NCI-H1048 (cell line): ENCODE measurements at places on chromosomes 11 and 22.

GRCh38 chr11:35614939-35615569 lies 3.2 kb upstream of the FJX1 start:
- DNase-seq, result no peak

DNA sequence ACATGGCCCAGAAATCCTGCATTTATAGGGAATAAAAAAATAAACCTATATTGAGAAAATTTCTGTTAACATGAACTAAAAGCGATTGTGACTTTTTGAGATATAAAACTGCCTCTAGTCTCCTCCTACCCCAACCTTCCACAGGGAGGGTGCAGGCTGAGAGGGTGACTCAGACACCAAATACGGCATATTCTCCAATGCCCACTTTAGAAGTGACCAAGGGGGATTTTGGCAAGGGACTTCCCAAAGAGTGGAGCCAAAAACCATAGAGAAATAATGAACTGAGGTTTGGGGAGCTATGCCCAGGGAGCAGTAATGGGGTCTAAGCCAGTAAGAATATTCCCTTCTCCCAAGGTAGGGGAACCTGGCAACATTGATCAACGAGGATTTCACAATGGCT lies 124.9 kb upstream of the ZC3H12C start:
- no peak for DNase-seq

DNA sequence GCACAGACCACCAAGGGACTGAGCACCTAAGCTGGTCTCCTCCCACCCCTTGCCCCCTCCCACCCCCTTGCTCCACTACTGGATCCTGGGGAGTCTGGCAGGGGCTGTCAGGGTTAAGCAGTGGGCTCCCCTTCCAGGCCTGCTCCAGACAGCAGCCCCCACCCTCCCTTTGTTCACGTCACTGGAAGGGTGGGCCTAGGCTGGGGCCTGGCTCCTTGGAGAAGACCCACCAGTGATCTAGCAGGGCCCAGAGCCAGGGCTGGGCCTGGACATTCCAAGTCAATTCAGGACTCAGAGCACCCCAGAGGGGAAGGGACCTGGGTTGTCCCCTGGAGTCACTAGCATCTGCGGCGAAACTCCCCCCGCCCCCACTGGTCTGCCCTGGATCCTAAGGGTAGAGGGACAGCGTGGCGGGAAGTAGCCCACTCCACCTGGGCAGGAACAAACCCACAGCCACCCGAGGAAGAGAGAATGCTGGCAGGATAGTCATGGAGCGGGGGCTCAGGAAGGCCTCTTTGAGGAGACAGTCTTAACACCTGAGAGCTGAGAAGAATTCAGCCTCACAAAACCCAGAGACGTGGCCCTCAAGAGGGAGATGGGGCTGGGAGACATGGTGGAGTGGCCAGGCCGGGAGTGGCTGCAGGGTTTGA lies 45.8 kb downstream of the IGLL1 start:
- DNase-seq, result no peak

DNA sequence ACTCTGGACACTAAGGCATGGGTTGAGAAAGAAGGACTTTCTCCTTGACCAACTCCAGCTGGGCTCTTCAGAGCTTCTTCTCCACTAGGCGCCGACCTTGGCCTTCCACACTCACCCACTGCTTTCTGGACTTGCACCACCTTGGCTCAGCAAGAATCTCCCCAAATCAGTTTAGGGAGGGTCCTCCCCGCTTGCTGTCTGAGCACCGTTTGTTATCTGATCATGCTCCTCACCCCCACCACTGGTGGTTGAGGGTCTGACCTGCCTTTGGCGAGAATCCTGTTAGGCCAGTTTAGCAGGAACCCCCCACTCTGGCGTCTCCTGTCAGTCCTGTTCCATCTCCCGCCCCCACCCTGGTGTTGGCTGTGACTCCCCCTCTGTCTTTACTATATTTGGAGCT lies 10.4 kb downstream of the APOL2 start:
- no peak for DNase-seq

DNA sequence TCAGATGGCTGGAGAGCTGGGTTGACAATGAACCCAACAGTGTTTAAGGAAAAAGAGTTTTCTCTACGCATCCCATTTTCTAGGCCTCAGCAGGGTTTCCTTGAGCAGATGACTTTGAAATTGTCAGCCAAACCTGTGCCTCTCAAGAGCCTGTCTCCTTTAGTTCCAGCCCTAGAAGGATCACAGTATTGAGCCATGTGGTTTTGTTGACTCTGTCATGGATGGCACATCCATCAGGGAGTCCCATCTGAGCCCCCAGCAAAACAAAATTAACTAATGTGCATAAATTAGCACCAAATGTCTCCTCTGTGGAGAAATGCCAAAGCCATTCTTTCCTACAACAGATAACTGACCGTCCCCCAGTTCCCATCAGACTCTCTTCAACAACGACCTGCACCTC lies 103.8 kb upstream of the BLID start:
- no peak for DNase-seq

DNA sequence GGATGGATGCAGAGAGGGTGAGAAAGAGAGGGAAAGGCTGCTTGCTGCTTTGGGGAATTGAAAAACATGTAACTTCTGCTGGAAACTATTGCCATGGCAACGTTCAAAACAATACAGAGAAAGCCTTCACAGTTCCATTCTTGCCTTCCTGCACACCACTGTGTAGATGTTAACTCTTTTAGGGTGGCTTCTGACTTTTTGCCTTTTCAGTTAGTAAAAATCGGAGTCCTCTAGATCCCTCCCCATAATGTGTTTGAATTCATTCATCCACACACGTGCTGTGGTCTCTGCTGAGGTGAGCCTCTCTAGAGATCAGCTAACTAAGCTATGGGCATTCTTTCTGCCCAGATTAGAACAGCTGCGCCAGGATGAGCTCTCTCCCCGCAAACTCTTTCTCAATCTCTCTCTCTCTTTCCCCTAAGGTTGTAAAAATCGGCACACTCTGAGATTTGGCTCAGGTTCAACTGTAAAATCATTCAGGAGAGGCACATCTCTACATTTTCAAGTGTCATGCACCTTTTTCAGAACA lies 1178.3 kb downstream of the LRRC4C start:
- DNase-seq, result no peak

GRCh38 chr11:72598906-72599305 lies 75.3 kb downstream of the PDE2A start:
- no peak for DNase-seq

DNA sequence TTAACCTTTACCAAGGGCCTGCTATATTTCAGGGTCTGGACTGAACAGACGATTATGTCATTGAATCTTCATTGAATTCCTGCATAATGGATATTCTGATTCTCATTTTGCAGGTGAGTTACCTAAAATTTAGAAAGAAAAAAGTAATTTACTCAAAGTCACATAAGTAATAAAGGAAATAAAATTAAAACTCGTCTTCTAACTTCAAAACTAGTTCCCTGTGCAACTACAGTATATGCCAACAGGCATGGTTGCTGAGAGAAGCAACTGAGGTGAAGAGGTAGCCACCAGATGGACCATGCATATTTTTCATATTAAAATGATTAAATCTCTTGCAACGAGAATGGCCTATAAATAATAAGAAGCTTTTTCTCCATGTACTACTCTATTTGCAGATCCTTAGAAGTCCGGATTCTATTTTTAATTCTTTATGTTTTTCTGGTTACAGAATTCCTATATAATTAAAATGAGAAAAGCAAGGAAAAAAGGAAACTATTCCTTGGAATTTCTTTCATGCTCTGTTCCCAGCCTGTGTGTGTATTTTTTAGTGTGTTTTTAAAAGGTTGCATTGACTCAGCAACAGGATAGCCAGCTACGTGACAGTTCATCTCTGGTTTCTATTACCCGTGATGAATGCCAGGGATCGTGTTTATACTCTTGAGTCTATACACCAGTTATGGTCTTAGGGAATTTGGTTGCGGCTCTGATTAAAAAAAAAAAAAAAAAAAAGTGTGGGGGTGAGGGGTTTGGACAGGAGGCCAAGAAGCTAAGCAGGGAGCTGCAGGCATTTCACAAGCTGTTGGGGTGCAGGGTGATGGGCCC lies 186.8 kb downstream of the ETS1 start:
- no peak for DNase-seq

GRCh38 chr11:12045914-12046635 lies 37.6 kb upstream of the DKK3 start:
- no peak for DNase-seq

DNA sequence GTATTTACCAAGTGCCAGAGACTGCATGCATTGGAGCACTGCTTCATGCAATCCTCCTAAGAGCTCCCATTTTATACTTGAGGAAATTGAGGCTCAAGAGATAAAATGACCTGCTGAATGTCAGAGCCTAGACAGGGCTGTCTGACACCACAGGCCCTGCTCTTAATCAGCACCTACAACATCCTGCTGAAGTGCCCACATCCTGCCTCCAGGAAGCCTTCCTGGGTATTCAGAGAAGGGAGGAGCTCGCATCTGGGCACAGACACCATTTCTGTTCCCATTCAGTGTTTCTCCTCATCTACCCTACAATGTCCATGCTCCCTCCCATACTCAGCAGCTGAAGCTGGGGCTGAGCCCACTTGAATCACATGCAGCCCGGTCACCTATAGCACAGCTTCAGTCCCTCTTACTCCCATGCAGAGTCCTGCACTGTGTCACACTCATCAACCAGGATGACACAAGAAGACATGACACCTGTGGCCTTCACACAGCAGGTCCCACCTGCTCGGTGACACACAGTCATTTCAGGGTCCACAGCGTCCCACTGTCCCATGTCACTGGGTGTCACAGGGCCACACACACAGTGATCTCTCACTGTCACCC lies 53.1 kb downstream of the PDE2A start:
- no peak for DNase-seq

- no peak for DNase-seq
Observed at GRCh38 chr11:134557571-134558257, 145.7 kb upstream of the B3GAT1 start.

DNA sequence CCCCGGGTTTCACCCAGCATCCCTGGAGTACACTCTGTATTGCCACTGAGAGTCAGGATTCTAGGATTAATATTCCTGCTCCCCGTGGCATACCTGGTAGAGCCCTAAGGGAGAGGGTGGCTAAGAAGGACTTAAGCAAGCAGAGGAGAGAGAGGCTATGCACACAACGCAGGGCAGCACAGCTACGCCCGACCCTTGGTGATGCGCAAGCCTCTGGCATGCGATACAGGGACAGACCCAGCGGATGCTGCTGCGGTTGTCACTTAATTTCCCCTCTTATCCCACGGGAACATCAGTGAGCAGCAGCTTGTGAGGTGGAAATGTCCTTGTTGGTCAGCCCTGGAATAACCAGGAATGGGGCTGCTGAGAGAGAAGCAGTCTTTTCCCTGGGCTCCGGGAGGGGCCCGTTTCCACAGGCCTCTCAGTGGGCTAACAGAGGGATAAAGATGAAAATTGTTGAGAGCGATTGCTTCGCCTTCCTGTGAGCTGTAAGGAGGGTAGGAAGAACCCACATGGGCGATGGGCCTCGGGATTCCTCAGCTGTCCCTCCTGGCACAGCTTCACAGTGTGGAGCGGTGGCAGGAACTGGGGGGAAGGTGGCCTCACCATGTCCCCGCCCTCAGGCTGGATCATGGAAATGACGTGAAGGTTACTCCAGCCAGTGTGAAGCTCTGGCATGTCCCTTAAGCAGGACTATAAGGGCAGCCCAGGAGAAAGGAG lies 48.4 kb upstream of the RAB1B start:
- DNase-seq, result no peak

DNA sequence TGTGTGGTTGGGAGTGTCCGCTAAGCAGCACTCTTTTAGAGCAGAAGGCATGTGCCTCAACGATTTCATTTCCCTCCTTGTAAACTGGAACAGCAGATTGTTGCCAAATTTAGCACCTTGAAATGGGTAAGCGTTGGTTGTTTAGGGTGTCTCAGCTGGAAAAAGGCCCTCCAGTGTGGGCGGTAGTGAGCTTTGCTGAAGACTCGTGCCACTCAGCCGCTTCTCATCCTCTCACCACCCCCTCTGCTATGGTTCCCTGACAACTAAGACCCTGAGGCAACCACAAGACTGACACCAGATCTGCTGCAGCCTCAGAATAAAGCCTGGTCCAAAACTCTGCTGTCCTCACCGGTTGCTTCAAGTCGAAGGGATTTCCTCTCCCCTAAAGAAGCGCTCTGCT lies 9.9 kb upstream of the FERMT3 start:
- no peak for DNase-seq

DNA sequence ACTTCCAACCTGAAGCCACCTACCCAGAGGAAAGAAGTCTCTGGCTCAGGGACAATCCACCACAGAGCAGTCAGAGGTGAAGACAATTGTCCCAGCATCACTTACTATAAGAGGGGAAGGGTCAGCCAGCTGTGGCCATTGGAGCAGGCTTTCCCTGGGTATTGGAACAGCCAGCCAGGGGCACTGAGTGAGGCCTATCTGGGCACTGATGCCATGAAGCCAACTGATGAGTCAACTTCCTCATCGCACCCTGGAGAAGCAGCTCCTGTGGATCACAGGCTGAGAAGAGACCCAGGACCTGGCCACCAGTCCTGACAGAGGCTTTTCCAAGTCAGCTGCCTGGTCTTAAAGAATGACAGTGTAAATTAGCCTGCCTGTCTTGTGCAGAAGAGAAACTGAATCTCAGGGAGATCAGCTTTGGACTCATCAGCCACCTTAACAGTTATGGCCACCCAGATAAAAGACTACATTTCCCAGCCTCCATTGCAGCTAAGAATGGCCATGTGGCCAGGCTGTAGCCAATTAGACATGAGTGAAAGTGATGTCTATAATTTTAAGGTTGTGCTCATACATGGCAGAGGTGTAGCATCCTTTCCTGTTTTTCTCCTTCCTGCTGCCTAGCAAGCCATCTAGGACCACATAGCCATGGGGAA lies 19.0 kb downstream of the CHST1 start:
- no peak for DNase-seq

- DNase-seq, result no peak
Observed at GRCh38 chr11:72239313-72239848, 4.6 kb downstream of the PHOX2A start.

DNA sequence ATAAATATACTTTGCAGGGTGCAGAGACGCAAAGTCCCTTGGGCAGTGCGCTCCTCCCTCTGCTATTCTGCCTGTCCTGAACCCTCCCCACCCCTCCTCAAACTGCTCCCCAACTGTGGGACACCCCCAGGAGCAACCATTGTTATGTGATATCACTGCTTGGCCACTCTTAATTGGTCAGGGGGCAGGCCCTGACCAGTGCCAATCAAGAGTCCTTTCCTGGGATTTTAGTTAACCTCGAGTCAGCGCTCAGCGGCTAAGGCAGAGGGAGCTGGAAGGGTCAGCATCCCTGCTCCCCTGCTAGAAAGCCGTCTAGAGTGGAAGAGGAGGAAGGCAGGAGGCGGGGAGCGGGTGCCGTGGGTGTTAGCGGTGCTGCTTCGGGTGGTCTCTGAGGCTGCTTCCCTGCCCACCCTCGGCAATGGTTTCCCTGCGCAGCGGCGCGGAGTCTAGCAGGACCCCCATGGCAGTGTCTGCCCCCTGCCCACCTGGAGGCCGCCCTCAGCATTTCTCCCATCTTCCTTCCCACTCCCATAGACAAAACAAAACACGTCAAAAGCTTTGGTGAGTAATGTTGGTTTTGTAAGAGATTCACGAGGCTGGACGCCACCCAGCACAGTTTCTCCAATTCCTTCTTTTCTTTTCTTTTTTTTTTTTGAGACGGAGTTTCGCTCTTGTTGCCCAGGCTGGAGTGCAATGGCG lies 38.4 kb upstream of the A4GALT start:
- DNase-seq, result no peak

GRCh38 chr11:114845766-114846415 lies 167.6 kb downstream of the NXPE2 start:
- DNase-seq, result no peak
